ENCODE measurements at places on chromosomes 11 and 22.

DNA sequence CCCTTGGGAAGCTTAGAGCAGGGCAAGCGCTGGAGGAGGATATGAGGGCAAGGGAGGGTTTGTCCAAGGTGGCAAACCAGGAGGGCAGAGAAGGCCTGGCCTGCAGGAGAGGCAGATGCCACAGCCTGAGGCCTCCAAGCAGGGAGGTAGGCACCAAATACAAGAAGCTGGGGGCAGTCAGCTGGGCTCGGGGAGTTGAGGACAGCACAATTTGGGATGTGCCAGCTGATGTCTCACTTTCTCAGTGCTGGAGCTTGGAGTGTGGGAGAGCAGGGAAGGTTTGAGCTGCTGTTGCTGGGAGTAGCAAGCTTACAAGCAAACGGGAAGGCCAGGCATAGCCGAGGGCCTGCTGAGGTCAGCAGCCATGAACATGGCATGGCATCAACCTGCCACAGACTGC lies 4.0 kb downstream of the ZDHHC24 start:
- DNase-seq: no peak

DNA sequence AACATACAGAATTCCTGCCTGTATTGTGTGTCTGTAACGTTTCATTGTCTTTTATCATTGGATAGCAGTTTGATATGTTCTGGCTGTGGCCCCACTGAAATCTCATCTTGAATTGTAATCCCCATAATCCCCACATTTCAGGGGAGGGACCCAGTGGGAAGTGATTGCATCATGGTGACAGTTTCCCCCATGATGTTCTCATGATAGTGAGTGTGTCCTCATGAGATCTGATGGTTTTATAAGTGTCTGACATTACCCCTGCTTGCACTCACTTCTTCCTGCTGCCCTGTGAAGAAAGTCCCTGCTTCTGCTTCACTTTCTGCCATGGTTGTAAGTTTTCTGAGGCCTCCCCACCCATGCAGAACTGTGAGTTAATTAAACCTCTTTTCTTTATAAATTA lies 19.6 kb upstream of the MTMR2 start:
- no peak for DNase-seq

DNA sequence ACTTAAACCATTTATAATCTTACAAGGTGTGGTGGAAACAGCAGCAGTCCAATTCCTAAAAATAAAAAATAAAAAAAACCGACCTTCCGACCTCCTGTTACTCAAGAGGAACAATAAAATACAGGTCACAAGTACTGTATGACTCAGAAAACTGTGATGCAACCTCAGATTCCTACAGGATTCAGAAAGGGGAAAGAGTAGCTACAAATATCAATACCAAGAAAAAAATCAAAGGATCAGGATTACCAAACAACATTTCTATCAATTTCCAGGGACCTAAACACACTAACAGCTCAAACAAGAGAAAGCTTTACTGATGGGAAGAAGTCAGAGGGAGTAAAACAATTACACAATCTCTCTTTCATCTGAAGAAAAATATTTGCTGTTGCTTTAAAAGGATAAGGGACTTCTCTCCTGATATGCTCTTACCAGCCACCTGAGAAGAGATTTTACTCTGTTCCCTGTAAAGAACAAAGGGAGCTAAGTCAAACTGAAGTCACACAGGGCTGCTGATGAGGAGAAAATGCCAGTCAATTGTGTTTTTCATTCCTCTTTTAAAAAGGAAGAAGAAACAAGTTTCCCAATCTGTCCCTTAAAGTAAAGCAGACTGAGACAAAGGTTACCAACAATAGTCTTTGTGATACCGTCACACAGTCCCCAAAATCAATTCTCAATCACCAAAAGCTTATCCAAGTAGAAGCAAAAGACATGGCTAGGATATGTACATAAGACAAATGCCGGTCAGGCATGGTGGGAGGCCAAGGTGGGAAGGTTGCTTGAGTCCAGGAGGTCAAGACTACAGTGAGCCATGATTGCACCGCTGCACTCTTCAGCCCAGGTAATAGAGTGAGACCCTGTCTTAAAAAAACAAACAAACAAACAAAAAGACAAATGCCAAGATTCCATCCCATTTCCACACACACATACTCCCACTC lies 39.3 kb downstream of the AMBRA1 start:
- no peak for DNase-seq

DNA sequence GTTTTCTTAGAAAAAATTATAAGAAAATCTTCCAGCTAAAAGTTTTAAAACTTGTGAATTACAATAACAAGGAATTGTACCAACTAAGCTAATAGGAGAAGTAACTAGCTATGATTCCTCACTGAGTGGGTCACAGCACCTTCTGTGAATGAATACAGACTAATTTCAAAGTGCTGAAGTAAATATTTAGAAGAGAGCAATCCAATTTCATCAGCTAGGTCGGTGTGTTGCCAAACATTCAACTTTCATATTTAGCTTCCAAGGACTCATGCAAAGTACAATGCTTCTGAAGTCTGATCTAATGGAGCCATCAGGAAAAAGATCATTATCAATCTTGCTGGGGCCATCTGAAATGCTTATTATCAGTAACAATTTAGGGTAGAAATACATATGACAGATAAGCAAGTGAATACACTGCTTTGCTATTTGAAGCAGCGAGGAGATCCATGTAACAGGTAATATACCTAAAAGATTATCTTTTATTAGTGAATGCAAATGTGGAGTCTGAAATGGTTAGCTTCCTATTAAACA lies 750.6 kb upstream of the CCDC90B start:
- no peak for DNase-seq

DNA sequence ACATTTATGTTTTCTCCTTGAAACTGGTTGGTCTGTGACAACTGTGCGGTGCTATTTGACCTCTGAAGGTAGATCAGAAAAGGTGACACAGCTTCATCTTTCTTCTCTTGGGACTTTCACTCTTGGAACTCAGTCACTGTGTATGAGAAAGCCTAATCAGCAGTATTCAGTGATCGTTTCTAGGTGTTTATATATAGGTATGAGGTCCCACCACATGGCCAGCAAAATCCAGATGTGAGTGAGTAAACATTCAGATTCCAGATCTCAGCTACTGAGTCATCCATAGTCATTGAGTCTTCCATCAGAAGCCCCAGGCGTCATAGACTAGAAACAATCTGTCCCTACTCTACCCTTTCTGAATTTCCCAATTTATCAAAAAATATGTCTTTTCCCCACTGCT lies 117.3 kb upstream of the CTSC start:
- DNase-seq: no peak

DNA sequence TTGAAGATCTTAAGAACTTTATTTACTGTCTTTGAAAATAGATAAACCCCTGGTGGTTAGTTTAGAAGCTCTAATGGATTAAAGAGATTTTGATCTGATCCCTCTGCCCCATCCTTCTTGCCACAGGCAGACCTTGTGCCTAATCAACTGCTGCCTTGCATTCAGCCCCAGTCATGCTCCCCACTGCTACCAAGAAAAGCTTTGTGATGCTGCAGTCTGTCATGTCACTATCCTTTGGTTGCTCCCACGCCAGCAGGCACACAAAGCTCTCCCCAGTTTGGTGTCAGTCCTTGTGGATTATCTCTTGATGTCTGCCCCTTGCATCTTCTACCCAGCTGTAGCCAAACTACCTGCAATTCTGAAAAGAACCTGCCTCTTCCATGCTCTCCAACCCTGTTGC lies 112.2 kb downstream of the MTNR1B start:
- DNase-seq: no peak

DNA sequence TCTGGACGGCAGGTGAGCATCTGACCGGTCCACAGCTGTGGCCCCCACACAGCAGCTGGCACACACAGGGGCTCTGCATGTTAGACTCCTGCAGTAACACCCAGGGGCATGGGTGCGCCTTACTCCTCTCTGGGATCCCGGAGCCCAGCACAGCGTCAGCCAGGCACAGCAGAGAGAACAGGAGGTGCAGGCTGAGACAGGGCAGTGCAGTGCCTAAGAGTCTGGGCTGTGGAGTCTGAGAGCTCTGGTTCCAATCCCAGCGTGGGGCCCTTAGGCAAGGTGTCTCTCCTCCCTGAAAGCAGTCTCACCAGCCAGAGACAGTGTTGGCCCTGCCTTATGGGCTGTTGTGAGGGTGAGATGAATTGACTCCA lies 2.3 kb downstream of the NUDT8 start:
- no peak for DNase-seq

Data from NCI-H1436 treated with DMSO at 0.1 percent for 48 hours (cell line).